ENCODE measurements at places on chromosomes 11 and 22. TPM values are rescaled to one million over a fixed set of nuclear protein-coding genes. Genes with fewer than 3 reads are reported as not detected.
A peak's percentile ranks its signal among the peaks of the same experiment; 100 is the strongest.

DNA sequence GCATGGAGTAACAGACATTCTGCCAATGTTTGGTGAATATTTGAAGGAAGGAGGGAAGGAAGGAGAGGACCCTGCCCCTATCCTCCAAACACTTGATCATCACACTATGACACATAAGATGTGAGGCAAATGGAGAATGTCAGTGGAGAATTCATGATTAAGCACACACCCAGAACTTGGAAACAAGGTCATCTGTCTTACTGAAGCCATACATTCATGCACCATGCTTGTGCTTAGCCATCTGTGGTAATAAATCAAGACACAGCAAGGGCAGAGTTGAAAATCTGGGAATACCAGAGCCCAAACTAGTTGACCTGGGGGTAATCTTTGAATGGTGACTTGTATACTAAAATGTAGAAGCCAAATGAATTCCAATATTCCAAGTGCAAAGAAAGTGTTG, 7.9 kb upstream of the TIMP3 start:
- ATAC-seq: no peak

DNA sequence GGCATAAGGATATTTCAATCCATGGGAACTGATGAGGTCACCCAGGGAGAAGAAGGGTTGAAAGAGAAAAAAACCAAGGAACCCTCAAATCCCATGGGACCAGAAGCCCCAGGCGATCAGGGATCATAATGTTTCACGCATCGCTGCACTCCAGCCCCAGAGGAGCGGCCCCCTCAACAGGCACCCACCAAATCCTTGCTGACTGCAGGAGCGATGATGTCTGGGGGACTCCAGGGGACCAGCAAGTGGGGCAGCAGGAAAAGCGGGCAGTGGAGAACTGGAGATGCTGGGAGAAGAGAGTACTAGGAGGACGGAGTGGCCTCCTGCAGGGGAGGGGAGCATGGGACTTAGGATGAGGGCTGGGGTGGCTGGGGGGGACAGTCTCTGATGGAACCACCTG, 47.7 kb upstream of the LINC01488 start:
- no peak for ATAC-seq

- ATAC-seq: no peak
Observed at GRCh38 chr11:111715142-111715816, 50.9 kb downstream of the PPP2R1B start.

DNA sequence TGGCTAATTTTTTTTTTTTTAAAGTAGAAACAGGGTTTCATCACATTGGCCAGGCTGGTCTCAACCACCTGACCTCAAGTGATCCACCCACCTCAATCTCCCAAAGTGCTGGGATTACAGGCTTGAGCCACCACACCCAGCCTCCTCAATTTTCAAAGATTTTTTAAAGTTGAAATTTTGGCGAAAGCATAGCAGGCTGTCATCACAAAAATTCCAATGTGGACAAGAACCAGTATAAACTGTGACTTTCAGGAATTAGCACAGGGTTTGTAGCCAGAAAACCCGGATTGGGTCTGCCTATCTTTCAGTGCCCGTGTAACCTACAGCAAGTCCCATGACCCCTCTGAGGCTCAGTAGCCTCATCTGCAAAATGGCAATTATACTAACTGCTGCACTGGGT, 80.2 kb downstream of the SGSM3 start:
- ATAC-seq: no peak

DNA sequence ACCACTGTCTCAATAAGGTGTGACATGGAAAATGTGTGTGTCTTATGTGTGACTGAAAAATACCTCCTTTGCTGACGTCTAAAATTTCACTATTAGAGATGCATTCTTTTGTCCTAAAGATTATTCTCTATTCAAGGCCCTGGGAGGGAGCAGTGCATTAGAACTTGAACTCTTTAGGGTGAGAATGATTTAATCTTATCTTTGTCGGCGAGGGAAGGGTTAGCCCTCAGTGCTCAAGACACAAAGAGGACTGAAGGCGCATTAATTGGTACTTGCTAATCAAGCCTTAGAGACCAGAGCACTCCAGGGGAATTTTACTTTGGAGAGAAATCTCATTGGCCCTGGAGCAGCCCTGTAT, 29.8 kb upstream of the PLET1 start:
- ATAC-seq: no peak

GRCh38 chr11:12707500-12707880, 33.3 kb downstream of the TEAD1 start:
- ATAC-seq: no peak

DNA sequence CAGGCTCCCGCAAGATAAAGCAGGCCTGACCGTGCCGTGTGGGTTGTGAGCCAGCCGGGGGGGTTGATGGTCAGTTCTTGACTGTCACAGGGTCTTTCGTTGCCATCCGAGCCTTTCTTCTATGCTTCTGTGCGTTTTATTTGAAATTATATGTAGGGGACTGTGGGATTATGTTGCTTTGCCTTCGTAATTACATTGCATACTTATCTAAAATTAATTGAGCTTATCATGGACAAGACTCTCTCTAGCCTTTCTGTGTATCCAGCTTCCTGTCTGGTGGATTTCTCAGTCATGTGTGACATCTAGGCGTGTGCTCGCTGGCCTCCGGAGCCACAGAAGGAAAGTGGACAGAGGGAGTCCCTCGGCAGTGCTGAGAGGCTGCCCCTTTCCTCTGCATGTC, 93.2 kb downstream of the TBC1D22A start:
- ATAC-seq: no peak

DNA sequence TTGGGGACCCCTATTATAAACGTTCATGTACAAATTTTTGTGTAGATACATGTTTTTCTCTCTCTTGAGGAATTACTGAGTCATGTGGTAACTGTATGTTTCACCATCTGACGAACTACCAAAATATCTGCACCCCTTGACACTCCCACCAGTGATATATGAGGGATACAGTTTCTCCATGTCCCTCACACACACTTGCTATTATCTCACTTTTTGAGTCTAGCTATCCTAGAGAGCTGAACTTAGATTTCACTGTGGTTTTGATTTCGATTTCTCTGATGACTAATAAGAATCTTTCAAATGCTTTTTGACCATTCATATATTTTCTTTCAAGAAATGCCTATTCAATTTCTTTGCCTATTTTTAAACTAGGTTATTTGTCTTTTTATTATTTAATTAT, 200.2 kb downstream of the PGR start:
- no peak for ATAC-seq

GRCh38 chr11:12765428-12765827, 91.2 kb downstream of the TEAD1 start:
- ATAC-seq: peak; percentile 89

DNA sequence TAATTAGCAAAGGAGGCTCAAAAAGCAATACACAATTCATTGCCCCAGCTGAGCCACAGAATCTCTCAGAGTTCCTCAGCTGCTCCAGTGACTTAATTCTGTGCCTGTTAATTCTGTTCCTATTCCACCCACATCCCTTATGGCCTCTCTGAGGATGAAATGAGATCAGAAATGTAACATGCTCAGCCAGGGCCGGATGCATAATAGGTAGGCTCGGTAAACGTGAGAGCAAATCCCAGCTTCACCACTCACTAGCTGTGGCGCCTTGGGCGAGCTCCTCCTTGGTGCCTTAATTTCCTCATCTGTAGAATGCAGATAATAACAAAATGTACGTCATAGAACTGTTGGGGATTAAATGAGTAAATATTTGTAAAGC, 42.8 kb upstream of the DKK3 start:
- no peak for ATAC-seq

DNA sequence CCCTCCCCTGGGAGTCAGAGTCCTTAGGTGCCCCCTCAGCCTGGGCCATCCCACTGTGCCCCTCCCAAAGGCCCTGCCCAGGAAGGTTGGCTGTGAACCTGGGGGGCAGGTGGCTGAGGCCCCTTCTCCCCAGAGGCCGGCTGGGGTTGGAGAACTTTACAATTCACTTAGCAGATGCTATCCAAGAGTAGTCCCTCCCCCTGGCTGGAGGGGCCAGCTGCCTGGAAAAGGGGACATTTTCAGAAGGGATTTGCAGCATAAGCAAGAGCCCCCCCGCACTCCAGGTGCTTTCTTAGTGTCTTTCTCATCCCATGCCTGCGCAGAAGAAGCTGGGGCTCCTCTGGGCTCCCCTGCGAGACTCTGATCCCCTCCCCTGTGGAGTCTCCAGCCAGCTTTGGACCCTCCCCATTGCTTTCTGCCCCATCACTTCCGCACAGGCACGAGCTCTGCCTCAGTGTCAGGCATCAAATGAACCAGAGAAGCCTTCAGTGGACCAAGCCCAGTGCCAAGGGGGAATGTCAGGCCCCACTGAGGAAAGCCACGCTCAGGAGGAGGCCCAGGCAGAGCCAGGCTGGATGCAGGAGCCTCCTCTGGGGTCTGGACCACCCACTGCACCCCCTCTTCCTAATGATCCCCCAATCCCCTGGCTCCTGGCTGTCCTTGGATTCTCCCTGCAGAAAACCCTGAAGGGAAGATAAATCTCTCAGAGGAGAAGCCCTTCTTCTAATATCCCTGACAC, 3.7 kb downstream of the SSTR3 start:
- ATAC-seq: no peak

DNA sequence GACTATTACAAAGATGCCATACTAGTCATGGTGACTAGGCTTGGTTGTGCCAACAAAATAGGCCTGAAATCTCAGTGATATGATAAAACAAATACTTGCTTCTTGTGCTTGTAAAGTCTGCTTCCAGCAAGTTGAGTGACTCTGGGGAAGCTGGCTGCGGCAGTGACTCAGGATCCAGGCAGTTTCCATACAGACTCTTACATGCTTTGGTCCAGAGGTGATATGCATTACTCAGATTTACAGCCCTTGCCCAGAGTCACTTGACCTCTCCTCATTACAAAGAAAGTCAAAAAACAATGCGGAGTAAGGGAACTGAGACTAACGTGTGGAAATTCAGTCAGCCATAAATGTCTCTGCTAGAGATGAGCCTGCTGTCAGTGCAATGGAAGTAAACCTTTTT, 387.5 kb downstream of the KCNA4 start:
- ATAC-seq: peak; percentile 80

GRCh38 chr11:72647882-72648281, 26.3 kb downstream of the PDE2A start:
- no peak for ATAC-seq

DNA sequence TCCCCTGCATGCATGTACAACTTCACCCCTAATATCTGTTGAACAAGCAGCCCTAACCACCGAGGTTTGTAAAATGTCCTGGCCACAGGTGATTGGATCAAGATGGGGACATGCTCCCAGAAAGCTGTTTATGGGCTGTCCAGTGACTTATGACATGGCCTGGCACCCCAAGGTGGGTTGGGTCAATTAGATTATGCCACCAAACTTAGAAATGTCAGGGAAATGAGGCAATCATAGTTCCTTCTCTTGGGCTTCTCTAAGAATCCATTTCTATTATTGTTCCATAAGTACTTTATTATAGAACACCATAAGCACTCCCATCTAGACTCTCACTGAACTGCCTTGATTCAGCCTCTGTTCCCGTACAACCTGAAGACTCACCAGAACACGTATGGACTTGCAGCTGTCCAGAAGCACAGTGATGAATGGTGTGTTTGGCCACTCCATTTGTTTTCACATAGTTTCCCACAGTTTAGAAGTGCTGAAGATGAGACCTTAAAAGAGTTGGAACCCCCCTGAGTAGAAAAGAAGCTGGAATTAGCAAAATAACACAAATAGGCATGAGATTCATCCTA, 45.5 kb upstream of the OLFML1 start:
- ATAC-seq: no peak

GRCh38 chr11:16797776-16798175, 59.3 kb downstream of the C11orf58 start:
- no peak for ATAC-seq

- peak; percentile 97 for ATAC-seq
Observed at GRCh38 chr22:48943567-48944432, 883.9 kb downstream of the BRD1 start.

DNA sequence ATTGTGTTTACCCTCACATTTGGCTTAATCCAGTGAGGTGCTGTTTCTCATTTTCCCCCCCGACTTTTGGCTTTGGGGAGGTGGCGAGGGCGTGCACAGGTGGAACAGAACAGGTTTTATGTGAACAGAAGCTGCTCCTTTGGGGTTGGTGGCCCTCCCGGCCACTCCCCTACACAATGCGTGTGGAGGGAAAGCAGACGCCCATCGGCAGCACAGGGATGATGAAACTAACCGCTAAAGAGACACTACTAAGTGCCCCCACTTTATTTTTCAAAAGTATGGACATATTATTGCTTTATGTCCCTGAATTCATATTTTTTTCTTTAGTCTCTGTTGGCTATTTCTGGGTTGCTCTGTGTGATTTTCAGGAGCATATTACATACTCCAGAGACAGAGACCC, 160.9 kb downstream of the ENTHD1 start:
- no peak for ATAC-seq

DNA sequence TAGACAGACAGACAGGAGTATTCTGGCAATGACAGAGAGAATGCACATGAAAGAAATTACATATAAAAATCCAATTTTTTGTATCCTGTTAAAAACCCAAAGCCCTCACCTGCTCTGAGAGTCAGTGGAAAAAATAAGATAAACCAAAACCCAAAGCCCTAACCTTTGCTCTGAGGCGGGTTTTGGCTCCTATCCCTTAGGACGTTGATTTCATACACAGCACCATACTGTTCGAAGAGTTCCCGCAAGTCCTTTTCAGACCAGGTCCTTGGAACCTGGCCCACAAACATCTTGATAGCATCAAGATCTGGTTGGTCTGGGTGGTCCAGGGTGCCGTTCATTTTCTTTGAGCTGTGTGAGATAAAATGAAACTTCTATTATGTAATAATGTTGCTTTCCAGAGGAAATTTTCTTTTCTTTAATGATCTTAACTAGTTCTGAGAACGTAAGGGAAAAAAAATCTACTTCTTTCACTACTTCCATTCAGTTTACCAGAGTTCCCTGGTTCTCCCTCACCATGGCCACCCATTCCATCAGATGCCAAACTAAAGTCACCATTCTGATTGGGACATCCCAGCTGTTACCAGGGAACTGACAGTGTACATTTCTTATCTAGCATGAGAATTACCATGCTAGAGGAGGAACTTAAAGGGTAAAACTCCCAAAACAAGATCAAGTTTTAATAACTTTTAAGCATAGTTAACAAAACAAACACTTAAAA, 39.9 kb upstream of the RAPSN start:
- ATAC-seq: no peak

DNA sequence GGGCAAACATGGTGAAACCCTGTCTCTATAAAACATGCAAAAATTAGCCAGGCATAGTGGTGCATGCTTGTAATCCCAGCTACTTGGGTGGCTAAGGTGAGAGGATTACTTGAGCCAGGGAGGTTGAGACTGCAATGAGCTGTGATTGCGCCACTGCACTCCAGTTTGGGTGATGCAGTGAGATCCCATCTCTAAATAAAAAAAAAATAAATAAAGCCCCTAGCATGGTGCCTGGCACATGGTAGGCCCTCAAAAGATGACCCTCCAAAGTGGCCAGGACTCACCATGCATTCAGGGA, 74.6 kb downstream of the PTPRJ start:
- no peak for ATAC-seq

GRCh38 chr11:32658639-32659406, 75.2 kb downstream of the EIF3M start:
- ATAC-seq: no peak

The PHOX2A gene
- total RNA-seq: 0.87 TPM

The RFPL3 gene
- total RNA-seq: not detected

The OR8K3 gene
- not detected for total RNA-seq

The RASL10A gene
- 4.8 TPM for total RNA-seq

The CASP5 gene
- total RNA-seq: not detected

The NOX4 gene
- total RNA-seq: 0.81 TPM

The ARHGAP42 gene
- total RNA-seq: 5.9 TPM

The APOBEC3C gene
- 2.5 TPM for total RNA-seq

The MMP8 gene
- total RNA-seq: not detected

The HIPK3 gene
- 51.0 TPM for total RNA-seq

The MS4A4E gene
- total RNA-seq: 0.21 TPM

The MRGPRX4 gene
- total RNA-seq: 1.1 TPM

The SYT12 gene
- total RNA-seq: 2.1 TPM

The PRR33 gene
- 0.71 TPM for total RNA-seq

The WDR74 gene
- 41.4 TPM for total RNA-seq

The SERPINH1 gene
- total RNA-seq: 65.4 TPM

The TENM4 gene
- 38.3 TPM for total RNA-seq
